ENCODE measurements at places on chromosomes 5 and 9.

DNA sequence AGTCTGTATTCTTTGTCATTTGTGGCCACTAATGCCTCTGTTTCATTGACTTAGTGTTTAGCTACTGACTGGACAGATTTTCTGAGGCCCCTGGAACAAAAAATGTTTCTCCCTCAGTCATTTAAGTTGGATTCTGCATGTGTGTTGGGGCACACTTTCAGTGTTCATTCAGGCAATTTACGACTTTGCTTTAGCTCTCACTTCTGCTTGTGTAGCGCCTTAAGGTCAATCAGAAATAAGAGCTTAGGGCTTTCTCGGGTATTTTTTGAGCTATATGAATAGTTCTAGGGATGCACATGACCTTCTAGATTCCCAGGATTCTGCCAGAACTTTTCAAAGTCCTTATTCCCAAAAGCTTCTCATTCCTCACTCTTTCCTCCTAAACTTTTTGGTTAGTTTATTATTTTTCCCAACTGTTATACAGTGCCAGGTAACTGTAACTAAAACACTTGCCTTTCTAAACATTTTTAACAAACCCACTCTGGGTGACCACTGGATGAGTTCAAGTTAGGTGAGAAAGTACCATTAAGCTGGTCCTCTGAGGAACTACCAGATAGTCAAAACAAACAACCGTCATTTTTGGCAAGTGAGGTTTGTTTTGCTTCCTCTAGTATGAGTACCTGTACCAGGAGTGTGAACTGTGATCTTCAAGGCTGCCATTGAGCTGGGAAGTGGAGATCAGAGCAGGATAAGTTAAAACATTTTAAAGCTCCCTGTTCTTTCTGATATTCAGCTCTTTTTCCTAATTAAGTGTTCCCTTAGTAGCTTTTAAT, 571.3 kb upstream of the TLE4 start:
- no peak for DNase-seq

DNA sequence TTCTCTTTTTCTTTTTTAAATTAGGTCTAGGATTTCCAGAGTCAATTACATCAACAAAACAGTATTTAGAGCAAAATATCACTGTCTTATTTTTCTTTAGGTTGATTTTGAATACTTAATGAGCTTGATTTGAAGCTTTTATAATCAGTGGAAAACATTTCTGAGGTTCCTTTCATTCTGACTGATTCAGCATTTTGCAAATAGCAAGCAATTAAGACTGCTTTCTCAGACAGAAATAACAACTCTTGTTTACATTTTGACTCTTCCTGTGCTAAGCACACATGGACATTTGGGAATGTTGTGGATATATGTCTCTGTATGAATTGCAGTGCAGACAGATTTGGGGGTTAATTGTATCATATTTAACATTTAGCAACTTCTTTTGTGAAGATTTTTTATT, 22.2 kb upstream of the MCCC2 start:
- no peak for DNase-seq

- no peak for DNase-seq
Measured at GRCh38 chr9:92729735-92730155, 34.9 kb downstream of the BICD2 start.

DNA sequence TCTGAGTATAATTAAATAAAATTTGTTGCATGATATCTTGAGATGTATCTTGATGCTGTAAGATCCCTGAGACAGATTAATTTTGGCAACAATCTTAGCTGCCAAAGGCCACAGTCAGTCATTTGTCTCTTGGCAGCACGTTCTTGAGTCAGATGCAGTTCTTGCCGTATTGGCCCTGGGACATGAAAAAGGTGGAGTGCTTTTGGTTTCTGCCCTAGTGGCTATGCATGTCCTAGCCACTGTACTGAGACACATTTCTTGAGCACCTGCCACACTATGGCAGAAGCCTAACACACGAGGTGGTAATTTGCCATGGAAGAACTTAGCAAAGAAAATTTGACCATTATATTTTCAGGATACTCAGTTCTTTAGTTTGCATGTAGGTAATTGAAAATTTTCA, 45.0 kb upstream of the PHF2 start:
- DNase-seq: no peak
